ENCODE measurements at places on chromosomes 16 and 17.

DNA sequence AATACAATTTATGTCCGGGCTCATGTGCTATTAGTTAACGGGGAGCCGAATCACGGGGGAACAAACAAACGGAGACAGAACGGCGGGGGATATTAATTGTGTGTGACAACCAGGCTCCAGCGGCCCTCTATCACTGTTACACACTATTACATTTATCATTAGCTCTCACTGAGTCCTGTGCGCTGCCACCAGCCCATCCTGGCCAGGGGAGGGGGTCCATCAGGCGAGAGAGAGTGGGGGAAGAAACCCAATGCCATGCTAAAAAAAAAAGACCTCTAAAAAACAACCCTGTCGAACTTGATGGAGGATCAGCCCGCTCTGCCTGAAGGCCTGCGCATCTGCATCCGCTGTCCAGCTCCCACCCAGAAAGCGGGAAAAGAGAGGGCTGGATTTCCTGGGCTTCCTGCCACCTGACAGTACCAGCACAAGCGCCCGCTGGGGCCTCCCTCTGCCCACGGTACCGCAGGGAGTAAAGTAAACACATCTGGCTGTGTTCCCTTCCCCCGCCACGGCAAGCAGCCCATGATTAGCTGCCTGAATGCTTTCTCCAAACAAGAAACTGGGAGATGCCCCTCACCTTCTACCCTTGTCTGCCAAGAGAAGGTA, 41.7 kb downstream of the PIPOX start:
- DNase-seq, result no peak

- DNase-seq, result no peak
Observed at GRCh38 chr17:58338454-58338840, 9.9 kb upstream of the TSPOAP1 start.

- no peak for DNase-seq
Observed at GRCh38 chr16:66660422-66661209, 35.9 kb downstream of the CMTM4 start.

- DNase-seq, result no peak
Observed at GRCh38 chr17:17781591-17782496, 54.9 kb downstream of the SREBF1 start.

- no peak for DNase-seq
Observed at GRCh38 chr16:60060731-60061130, 1326.6 kb upstream of the GOT2 start.

DNA sequence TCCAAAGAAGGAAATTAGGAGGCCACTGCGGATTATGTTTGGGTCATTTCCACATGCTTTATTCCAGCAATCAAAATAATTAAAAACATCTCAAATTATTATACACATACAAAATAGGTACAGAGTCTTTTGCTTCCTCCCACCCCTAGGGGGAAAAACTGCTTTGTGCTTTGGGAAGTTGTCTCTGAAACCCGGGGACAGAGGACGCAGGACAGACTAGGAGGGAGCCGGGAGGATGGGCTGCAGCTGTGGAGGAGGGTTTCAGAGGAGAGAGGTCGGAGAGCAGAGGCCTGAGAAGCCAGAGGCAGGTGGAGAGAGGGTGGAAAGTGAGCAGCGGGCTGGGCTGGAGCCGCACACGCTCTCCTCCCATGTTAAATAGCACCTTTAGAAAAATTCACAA, 17.4 kb downstream of the COL1A1 start:
- no peak for DNase-seq

DNA sequence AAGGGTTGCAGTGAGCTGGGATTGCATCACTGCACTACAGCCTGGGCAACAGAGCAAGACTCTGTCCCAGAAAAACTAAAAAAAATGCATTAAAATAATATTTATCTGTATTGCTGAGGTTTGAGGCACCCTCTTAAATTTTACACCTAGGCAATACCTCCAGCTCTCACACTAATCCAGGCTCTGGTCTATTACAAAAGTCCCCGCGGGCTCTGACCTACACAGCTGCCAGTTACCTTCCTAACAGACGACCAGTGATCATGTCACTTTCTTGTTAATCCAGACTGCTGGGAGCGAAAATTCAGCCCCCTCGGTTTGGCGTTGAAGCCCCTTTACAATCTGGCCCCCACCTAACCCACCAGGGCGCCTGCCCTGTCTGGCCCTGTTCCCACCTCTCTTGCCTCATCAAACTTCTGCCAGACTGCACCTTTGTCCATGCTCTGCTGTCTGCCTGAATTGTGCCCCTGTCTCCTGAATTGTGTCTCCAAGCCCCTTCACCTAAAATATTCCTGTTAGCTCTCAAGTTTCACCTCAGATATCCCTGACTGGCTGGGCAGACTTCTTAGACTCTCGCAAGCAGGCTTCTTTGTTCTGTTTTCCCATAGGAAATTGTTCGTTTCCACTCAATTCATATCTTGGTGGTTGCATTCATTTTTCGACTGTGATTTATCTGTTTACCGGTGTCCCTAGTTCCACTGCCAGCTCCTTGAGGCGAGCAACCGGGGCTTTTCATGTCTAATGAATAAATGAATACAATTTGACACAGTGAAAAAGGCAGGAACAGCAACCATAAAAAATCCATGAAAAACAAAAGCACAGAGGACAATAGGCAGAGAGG, 65.9 kb downstream of the PITPNC1 start:
- DNase-seq, result no peak

DNA sequence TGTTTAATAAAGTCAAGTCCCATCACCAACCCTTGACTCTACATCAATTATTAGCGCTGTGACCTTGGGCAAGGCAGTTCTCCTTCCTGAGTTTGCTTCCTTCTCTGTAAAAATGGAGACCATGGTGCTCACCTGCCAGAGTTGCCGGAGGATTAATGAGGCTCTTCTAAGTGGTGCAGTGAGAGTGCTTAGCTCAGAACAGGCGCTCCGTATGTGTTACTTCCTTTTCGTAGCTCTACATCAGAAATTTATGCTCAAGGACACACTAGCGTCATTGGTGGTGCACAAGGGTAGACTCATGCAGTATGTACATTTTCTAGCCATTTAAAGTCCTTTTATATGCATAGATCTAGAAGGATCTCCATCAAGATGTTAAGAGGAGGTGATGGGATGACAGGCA, 17.4 kb upstream of the CMIP start:
- DNase-seq, result no peak

- DNase-seq, result no peak
Observed at GRCh38 chr17:7742729-7743128, 25.2 kb downstream of the DNAH2 start.

- DNase-seq, result no peak
Observed at GRCh38 chr16:74896389-74897370, 88.2 kb downstream of the WDR59 start.

- DNase-seq, result no peak
Observed at GRCh38 chr17:82225368-82226029, 3.3 kb upstream of the SLC16A3 start.

- DNase-seq, result no peak
Observed at GRCh38 chr16:555528-556473, 4.4 kb upstream of the PRR35 start.

DNA sequence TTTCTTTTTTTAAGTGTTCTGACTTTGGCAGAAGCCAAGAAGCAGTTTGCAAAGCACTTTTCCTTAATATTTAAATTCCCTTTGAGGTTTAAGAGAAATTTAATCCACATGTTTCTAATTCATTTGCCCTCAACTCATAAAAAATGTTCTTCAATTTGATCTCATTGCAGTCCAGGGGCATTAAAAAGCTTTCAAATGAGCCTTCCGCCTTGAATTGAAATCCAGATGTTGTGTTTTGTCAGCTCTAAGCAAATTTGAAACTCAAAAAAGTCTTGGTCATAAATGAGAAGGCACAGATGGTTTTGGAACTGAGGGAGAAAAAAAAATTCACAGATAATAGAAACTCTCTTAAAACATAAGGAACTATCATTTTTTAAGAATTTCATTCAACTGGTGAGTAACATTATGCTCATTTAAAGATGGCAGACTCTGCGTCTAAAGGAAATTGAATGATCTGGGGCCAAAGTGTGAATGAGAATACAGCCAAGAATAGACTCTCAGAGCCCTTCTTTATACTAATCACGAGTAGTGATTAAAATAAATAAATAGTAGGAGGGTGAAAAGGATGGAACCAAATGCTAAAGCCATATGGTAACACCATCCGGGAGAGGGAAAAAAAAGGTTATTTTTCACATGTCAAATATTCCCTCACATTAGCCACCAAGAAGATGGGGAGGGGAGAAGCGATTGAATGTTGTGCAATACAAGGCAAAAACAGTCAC, 1304.7 kb downstream of the CDH8 start:
- DNase-seq, result no peak

GRCh38 chr17:9226794-9227135, 205.5 kb downstream of the NTN1 start:
- DNase-seq, result no peak

GRCh38 chr17:63550817-63551639, 751 bp downstream of the DCAF7 start:
- DNase-seq, result no peak

- DNase-seq, result no peak
Observed at GRCh38 chr17:68733241-68734176, 132.3 kb upstream of the FAM20A start.

DNA sequence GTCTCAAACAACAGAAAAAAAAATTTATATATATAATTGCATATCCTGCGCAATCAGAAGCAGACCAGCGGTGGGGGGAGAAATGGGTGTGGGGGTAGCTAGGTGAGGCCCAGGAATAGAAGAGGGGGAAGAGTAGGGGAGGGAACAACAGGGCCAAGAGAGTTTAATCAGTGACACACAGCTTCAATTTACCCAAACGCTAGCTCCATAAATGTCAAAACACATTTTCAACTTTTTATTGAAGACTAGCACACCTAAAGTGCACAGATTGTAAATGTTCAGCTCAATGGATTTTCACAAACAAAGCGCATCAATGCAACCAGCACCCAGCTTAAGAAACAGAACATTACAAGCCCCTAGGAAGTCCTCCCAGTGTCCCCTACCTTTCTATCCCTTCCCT, 24.8 kb upstream of the NAGS start:
- no peak for DNase-seq

DNA sequence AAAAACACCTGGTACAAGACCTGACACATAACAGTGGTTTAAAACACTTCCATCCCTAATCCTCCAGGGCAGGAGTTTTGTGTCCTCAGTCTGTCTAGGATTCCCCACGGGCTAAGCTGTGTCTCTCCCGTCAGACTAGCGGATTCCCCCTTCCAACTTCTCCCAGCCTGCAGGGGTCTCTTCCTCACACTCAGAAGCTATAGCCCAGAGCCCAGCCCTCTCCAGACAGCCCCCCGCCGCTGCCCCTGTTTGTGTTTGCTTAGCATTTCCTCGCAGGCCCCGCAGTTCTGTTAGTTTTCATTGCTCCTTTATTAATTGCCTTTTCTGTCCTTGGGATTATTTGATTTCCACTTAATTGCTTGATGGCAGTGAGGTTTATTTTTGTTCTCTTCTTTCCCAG, 91.2 kb downstream of the TMEM132E start:
- DNase-seq, result no peak

GRCh38 chr17:14144508-14144907, 75.2 kb downstream of the COX10 start:
- no peak for DNase-seq

GRCh38 chr16:66486773-66487579, 59.9 kb downstream of the BEAN1 start:
- DNase-seq, result no peak

- no peak for DNase-seq
Observed at GRCh38 chr17:74729368-74729767, 7.7 kb upstream of the RAB37 start.

DNA sequence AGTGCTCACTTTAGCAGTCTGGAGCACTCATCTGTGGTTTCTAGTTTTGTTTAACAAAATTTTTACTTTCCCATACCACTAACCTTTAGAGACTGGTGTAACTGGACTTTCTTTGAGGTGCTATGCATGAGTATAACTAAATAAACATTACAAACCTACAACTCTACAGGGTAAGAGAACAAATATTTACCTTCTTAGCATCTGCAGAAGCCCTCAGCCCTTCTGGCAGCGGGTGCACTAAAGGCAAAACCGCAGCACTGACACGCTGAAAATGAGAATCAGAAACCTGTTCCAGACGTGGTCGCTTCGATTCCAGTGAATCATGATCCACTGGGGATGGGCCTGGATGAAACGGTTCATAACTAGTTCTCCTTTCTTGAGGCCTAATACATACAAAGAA, 43.7 kb downstream of the NCOR1 start:
- no peak for DNase-seq

GRCh38 chr16:87842209-87842869, 27.0 kb downstream of the SLC7A5 start:
- DNase-seq, result no peak

DNA sequence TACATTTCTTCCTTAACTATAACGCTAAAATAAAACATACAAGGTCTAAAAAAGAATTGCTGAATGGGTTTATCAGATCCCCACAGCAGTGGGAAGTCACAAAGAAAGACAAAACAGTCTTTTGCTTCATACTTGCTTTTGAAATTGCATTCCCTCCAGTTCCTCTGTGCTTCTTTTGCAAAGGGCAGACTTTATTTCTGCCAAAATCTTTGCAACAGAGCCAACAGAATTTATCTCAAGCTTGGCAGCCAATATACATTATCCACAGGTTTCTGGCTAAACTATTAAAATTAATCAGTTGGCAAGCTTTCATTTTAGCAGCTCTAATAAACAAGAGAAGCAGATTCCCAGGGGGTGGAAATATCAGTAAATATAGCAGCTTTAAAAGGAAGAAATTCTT, 378.9 kb upstream of the CA10 start:
- DNase-seq, result no peak

GRCh38 chr16:70481929-70482536, 27.6 kb downstream of the FCSK start:
- no peak for DNase-seq

GRCh38 chr17:44258811-44259351, 9.1 kb downstream of the SLC4A1 start:
- no peak for DNase-seq

- no peak for DNase-seq
Observed at GRCh38 chr16:72122916-72123315, 29.3 kb downstream of the DHX38 start.

- DNase-seq, result no peak
Observed at GRCh38 chr17:54180950-54181349, 358.2 kb downstream of the KIF2B start.
